ENCODE measurements at places on chromosomes 13 and 19.

DNA sequence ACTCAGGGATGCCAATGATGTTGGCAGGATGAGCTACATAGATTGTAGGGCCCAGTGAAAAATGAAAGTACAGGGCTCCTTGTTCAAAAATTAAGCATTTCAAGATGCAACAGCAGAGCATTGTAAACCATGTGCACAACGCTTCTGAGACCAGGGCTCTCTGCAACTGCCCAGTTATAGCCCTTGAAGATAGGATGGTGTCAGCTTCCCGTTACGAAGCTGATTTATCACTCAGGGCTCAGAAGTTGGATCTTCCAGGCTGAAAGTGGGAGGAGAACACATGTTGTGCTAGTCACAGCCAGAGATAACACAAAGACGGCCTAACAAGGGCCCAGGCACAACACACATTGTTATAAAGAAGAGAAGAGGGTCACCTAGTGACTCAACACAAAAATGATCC lies 466.7 kb downstream of the TUBA3C start:
- no peak for DNase-seq

- no peak for DNase-seq
Observed at GRCh38 chr13:50077431-50077830, 62.2 kb downstream of the KCNRG start.

- DNase-seq, result peak; percentile 50
Observed at GRCh38 chr19:19460761-19461265, 54.5 kb downstream of the TSSK6 start.

- no peak for DNase-seq
Observed at GRCh38 chr13:19940106-19940505, 18.4 kb upstream of the ZMYM2 start.

GRCh38 chr19:19224852-19225494 lies 13.2 kb downstream of the NCAN start:
- peak; percentile 74 for DNase-seq

DNA sequence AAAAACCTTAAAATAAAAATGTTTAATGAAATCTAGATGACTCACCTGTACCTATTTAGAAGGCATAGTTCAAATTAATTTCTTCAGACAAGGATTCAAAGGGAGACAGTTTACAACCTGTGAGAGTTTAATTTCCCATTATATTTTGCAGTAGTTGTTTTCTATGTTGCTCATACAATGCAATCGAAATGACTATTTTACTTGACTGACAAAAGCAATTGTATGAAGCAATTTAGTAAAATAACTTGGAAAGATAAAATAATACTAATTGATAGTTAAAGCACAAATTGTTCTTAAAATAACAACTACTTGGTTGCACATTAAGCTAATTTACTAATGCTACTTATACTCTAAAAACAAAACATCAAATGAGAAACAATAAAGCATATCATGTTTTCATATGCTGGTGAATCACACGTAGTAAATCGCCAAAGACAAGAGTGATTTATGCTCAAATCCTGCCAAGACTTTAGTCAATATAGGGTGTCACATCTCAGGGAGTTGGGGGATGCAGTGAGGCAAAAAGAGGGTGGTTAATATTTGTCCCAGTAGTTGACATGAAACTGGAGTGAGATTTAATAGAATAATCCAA lies 6.4 kb downstream of the DACH1 start:
- DNase-seq, result no peak

DNA sequence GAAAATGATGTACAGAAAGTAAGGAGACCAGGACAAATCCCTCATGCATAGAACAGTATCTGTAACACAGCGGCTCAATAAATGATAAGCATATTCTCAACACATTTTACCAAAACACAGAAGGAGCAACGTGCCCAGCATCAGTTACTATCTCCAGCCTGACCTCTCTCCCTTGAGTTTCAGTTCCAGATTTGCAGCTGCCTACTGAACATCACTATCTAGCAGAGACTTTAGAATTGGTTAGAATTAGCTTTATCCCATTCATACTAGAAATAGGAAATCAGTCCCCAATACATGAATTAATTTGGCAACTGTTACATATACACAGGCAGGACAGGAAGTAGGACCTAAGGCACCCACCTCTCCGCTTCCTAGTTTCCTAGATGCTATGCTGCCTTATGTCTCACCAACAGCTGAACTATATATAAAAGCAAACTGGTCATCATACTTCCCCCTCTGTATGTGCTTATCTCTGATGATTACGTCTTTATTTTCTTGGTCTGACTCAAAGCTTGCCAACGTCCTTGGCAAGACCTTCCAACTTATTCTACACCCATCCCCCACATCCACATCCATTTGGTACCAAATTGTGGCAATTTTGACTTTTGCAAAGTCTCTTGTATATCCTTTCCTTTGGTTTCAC lies 61.1 kb downstream of the SACS start:
- peak; percentile 11 for DNase-seq

GRCh38 chr19:35216016-35216832 lies 12.3 kb downstream of the FAM187B start:
- no peak for DNase-seq

- DNase-seq, result no peak
Observed at GRCh38 chr13:66425741-66426140, 804.4 kb downstream of the PCDH9 start.

GRCh38 chr13:99426426-99426825 lies 74.8 kb upstream of the TM9SF2 start:
- DNase-seq, result no peak

DNA sequence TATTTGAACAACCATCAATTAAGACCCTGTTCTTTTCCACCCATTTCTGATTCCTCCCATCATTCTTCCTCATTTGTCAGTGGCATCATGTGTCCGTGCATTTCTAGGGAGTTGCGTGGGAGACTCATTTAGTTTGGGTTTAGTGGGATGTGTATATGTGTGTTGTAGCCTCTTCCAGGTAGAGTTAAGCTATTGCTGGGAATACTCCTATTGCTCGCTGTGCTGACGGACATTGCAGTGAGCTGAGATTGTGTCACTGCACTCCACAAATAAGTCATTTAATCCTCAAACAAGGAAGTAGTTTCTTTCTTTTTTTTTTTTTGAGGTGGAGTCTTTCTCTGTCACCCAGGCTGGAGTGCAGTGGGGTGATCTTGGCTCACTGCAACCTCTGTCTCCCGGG lies 42.2 kb upstream of the RCBTB2 start:
- peak; percentile 53 for DNase-seq

- DNase-seq, result no peak
Observed at GRCh38 chr19:15722956-15723355, 4.9 kb upstream of the OR10H2 start.

- no peak for DNase-seq
Observed at GRCh38 chr13:29835280-29836061, 14.9 kb downstream of the UBL3 start.

GRCh38 chr13:20921572-20921971 lies 19.0 kb upstream of the XPO4 start:
- DNase-seq, result no peak

- no peak for DNase-seq
Observed at GRCh38 chr13:46137627-46138317, 32.9 kb upstream of the CPB2 start.

- DNase-seq, result no peak
Observed at GRCh38 chr19:10870501-10870954, 825 bp upstream of the CARM1 start.

GRCh38 chr19:42032431-42032830 lies 37.6 kb downstream of the GRIK5 start:
- no peak for DNase-seq

- DNase-seq, result peak; percentile 23
Observed at GRCh38 chr19:13149628-13150186, 468 bp downstream of the STX10 start.

- no peak for DNase-seq
Observed at GRCh38 chr19:33219261-33219815, 6.3 kb downstream of the SLC7A10 start.

DNA sequence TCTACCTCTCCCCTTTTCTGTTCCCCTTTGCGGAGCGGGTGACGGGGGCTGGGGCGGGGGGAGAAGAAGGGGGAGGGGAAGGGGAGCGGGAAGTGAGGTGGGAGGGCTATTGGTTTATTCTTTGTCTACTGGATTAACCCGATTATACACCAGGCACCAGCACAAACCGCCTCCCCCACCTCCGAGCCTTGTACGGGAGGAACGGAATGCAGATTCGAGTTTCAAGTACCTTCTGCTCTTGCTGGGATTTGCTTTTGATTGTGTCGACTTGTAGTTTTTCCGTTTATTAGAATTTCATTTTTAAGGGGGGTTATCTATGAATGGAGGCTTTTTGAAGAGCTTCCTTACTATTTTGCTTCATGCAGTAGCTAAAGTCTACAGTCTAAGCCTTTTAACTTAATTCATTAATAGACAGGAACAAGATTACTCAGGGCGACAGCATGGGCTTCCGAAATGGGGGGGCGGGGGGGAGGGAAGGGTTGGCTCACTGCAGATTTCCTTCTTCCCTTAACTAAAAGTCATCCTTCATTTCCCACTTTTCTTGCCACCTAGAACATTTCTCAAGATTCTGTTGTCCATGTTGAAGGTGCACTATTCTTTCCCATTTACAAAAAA lies 937 bp upstream of the SPRY2 start:
- DNase-seq, result peak; percentile 8

- DNase-seq, result no peak
Observed at GRCh38 chr13:36549755-36550154, 117.5 kb downstream of the CCNA1 start.

DNA sequence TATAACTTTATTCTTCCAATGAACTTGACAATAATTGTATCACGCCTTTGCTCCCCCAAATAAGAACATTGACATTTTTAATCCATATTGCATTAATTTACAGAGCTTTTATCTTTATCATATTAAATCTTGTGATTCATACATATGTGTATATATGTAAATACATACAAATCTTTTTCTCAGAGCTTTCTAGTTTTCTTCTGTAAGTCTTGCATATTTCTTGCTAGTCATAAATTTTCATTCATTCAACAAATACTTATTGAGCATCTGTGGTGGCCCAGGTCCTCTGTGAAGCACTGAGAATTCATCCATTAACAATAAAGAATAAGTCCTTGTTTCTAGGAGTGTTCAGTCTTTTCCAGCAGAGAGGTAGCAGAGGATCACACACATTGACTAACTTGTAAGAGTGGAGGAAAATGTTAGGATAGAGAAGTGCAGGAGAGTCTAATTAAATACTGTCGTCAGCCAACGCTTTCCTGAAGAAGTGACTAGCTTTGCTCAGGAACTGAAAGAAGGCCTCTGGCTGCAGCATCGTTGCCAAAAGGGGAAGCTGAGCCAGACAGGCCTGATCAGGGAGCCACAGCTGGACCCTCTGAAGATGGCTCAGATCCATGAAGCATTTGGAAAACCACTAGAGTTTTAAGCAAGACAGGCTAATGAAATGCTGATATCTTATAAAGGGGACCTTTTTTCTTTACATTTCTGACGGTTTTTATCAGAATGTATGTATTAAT lies 38.6 kb upstream of the LAMP1 start:
- peak; percentile 64 for DNase-seq

- DNase-seq, result no peak
Observed at GRCh38 chr19:33063356-33063752, 1.3 kb downstream of the RHPN2 start.

DNA sequence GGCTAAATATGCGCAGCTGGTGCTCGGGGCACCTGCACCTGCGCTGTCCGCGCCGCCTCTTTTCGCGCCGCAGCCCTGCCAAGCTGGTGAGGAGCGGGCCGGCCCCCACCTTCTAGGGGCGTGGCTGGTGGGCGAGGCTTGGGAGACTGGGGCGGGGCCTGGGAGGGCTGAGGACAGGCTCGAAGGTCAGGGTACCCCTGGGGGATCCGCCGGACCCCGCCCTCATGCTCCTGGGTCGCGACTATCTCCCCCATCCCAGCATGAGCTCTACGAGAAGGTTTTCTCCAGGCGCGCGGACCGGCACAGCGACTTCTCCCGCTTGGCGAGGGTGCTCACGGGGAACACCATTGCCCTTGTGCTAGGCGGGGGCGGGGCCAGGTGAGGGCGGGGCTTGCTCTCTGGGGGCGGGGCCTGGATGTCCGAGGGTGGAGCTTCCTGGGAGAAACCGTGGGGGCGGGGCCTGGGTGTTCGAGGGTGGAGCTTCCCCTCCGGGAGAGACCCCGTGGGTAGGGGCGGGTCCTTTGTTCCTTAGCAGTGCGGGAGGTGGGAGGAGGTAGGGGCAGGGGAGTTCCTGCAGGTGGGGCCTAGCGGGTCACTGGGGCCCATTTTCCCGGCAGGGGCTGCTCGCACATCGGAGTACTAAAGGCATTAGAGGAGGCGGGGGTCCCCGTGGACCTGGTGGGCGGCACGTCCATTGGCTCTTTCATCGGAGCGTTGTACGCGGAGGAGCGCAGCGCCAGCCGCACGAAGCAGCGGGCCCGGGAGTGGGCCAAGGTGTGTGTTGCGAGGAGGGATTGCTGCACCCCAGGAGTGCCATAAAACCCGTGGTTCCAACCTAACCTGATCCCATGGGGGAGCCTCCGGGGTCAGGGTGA lies 19.7 kb downstream of the PNPLA6 start:
- DNase-seq, result no peak

DNA sequence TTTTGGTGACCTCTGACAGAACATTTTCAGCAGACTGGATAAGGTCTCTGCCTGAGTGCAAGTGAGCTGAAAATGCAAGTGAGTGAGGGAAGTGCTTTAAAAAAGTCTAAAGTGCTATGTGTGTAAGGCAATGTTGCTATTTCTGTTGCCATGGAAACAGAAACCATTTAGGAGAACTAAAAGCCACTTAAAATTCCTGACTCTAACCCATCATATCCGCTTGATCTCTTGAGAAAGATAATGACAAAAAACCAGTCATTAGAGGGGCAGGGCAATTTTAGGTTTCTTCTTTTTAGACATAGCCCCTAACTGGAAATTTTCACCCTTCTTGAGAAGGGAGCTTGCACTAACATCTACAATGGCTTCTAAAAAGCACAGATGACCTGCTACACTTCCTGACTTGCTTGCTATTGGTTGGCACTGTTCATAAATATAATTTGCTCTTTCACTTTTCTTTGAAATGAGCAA lies at the start of gene CYSLTR2:
CYSLTR2 (plus strand) TSS at position 458 of the 468 bp plus-strand sequence. CDS start 52,889 bp downstream, outside the sequence.
- DNase-seq, result peak; percentile 85

DNA sequence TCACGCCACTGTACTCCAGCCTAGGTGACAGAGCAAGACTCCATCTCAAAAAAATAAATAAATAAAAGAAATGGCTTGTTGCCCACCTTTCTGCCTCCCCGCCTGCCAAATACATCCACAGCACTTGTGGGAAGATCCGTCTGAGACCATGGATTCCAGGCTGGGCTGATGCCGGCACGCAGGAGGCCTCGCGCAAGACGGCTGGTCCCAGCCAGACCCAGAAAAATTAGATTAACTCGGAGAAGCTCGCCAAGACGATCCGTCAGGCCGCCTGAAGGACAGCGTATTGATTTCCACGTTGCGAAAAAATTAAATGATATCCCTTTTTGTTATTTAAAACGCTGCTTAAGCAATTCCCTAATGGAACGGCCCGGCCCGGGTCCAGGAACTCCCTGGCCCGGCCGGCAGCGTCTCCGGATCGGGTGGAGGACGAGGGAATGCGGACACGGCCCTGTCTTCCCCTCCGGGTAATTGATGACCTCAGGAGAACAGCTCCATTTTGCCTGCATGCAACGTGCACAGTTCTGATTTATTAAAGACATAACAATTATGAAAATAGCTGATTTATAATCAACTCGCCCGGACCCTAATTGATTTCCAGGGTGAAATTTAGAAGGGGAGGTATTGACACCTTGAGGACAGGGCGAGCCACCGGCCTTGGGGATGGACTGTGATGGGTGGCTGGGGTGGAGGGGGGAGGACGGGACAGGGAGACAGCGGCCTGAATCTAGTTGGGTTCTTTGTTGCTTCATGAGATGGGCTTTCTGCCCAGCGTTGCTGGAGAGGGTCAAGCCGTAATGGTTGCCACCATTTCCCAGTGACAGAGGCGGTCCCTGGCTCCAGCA lies 52.1 kb downstream of the ZNRF4 start:
- DNase-seq, result no peak

GRCh38 chr19:4583961-4584669 lies 24.6 kb upstream of the SEMA6B start:
- DNase-seq, result no peak

GRCh38 chr19:40529093-40529954 lies 47.3 kb upstream of the SHKBP1 start:
- DNase-seq, result peak; percentile 87

Measured in inflammatory macrophage treated with lipopolysaccharide for 1 hour (primary cell).